Activated T-cell treated with anti-CD3 and anti-CD28 coated beads for 4 hours (primary cell): ENCODE measurements at places on chromosomes 2 and 18.

DNA sequence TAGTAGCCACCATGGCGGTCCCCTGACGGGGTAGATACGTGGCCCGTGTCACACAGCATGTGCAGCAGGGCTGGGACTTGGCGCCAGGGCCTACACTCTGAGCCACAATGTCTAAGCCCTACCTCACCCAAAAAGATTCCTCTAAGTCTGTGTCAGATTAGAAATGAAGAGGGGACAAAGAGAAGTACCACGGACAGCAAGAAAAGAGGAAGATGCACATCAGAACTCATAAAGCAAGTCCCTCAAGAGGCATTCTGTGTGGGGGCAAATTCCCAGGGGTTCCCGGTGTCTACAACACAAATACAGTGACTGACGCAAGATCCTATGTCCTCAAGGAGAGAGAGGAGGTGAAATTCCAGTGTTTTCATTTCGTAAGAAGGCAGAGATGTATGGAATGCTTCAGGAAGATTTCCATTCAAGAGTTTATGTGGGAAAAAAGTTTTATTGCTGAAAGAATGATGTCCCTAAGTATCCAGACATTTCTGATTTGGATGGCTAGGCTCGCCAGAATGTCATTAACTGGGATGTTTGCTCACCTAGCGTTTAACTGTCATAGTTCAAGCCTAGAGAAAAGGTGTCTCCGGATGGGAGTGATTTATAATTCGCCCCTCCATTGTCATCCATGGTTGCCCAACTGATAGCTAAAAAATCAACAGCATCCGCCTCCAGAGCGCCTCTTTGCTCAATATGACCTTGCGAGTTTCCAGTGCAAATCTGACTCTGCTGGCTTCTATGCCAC, 75.6 kb upstream of the CHMP1B start:
- no peak for DNase-seq

DNA sequence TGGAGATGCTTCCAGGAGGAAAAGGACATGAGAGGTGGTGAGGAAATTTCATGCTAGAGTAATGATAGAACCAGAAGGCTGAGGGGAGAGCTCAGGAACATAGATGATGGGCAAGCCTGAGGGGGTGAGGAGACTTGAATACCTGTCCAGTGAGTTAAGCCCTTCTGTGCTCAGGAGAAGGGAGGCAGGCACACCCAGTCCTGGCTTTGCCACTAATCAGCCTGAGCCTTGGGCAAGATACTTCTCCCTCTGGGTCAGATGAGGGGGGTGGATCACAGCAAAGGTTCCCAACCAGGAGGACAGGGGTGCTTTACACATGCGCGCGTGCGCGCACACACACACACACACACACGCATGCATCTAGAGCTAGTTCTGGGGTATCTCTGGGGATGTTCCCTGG, 151.6 kb upstream of the MSH6 start:
- DNase-seq, result no peak

GRCh38 chr18:31876707-31877106, 66.2 kb downstream of the TRAPPC8 start:
- no peak for DNase-seq

DNA sequence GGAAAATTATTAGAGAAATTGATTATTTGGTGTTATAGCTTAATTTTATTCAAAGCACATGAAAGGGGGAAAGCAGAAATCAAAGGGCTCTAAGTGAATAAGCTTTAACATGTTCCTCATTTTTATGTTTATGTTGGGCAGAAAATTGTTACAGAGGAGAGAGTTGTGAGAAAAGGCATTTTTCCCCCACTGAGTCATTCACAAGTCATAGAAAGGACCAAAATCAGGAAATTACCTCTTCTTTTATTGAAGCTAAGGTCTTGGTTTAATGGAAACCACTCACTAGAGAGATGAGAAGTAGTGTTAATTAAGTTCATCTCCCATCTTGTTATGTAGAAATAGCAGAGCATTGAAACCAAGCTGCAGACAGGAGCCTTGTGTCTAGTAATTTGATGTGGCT, 175.3 kb upstream of the THUMPD2 start:
- DNase-seq, result no peak

DNA sequence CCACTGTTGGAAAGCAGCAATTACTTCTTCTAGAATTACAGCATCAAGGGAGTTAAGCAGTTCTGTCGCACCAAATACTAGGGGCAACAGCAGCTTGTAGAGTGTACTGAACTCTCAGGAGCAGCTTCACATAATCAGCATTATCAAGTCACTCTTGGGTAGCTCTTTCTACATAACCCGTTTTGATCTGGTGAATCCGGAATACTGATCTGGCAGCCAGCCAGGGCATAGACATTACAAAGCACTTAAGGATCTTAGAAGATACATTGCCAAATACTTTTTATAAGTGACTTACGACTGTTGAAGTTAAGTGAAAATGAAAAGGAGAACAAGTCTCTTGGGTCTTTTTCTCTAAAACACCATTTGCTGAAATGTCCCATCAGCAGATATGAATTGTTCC, 73.2 kb upstream of the NETO1 start:
- no peak for DNase-seq

- DNase-seq, result no peak
Measured at GRCh38 chr18:6476880-6477279, 62.2 kb upstream of the L3MBTL4 start.

DNA sequence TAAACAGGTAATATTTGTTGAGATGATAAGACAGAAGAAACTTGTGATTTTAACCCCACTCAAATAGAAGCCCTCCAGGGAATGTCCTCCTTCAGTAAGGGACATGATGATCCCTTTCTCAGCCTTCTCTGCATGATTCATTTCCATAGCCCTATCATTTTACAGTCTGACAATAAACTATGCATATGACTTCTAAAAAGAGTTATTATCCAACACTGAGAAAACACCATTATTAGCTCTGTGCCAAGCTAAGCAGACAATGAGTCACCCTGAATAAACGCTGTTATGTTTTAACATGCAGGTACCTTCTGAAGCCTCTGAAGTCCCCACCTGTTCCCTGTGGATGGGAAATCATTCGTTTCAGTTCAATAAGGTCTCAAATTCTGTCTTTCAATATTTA, 54.7 kb downstream of the DTNB start:
- DNase-seq, result no peak

DNA sequence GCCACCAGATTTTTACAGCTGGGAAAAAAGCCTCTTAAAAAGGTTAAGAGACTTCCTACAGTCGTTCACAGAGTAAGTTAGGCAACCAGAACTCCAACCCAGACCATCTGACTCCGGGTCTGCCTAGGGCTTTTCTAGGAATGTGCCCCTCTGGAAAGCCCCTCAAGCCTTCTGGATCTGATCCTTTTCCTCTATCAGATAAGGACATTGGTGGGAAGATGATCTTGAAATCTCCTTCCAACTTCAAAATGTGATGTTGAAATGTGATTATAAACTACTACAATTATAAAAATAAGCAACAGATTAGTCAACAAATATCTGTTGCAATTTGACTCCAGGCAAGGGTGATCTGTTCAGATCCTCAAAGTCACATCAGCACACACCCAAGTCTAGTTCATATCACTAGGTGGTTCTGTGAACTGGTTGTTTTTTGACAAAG, 270.4 kb downstream of the ARHGAP15 start:
- no peak for DNase-seq

DNA sequence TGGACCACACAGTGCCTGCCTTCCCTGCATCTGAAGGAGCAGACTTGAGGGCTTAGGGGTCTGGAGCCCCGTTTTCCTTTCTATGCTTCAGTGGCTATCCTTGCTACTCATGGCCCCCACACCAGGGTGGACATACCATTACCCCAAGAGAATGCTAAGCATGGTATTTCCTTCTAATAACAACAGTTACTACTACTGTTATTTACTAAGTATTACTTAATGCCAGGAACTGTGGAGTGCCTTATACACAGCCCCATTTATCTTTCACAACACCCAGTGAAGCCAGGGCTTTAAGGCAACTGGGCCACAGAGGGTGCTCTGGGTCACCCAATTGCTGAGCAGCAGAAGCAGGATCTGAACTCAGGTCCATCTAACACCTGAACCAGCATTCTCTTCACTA, 5.8 kb upstream of the PAX8 start:
- DNase-seq, result no peak
